ENCODE measurements at places on chromosomes 6 and 20.

DNA sequence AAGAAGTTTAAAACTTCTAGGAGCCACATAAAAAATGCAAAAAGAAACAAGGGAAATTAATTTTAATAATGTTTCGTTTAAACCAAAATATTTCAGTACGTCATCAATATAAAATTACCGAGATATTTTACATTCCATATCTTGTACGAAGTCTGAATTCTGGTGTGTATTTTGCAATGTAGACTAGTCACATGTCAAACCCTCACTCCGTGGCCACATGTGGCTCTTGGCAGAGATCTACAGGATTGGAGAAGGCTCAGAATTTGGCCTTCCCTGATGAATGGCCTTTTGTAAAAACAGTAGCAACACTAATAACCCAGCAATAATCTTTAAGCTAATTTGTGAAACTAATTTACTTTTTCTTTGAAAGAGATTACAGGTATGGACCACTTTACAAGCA is 217.1 kb downstream of the PRL start:
- no peak for DNase-seq

DNA sequence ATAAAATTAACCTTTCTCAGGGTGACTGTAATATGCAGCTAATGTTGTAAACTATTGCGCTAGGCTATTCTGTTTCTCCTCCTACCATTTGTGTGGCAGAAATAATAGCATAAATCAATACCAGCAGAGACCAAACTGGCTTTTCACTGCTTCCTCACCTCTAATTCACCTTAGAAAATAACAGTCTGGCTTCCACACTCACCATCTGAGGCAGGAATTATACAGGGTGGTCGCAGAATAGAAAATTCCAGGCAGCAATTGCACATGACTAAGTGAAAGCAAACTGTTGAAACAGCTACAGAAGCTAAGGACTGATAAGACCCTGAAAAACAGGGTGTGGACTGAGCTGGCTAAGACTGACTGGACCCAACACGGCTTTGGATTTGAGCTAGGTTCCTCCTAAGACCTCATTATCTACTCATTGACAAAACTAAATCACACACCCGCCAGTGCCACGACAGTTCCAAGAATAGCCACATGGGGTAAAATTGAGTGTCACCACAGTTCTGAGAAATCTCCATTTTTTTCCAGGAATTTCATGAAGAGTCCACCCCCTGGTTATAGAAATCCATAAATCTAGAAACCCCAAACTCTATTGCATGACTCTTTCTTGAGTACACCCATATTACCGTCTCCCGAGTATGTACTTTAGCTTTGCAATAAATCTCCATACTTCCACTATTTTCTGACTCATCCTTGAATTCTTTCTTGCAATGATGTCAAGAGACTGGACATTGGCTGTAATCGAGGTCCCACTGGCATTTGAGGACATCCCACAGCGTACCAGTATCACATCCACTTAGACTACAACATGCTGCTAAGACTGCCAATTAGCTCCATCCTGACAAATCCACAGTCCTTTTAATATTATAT is 60.9 kb upstream of the KCNQ5 start:
- no peak for DNase-seq

GRCh38 chr20:47062226-47062890 is 167.7 kb downstream of the EYA2 start:
- no peak for DNase-seq

DNA sequence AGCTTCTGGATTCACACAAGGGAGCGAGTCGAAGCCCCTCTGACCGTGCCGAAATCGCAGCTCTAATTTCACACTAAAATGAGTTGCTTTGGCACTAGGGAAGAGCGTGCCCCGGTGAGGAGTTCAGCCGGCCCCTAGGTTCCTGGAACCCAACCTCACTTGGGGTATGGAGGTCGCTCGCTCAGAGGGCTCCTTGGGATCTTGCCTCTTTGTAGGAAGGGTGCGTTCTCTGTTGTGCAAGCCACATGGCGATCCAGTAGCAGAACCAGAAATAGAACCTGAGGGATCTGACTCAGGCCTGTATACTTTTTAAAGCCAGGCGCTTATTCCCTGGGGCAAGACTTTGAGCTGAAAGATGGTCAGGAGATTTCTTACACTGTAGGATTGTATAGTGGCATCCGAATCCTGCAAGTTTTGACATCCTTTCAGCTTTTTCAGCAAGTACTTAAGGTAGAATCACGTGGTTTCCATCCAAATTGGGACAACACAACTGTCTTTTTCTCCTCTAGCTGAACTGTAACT is 861 bp upstream of the RALGAPA2 start:
- no peak for DNase-seq

DNA sequence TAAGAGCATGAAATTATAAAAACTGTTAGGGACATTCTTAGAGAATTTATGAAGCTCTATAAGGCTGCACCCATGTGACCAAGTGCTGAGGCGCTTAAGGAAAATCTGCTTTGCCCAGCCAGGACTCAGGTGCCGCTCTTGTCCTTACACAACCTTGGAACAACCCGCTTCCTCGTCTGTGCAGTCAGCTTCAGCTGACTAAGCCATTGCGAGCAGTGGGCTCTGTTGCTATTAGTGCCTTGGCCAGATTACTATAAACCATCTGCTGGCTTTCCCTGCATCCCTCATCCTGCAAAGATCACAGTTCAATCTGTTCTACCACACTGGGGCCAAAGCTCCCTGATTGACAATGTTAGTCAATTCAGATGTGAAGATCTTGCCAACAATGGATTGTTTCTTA is 89.1 kb upstream of the E2F3 start:
- no peak for DNase-seq

GRCh38 chr20:57897156-57897874 is 187.5 kb upstream of the PMEPA1 start:
- DNase-seq = no peak

DNA sequence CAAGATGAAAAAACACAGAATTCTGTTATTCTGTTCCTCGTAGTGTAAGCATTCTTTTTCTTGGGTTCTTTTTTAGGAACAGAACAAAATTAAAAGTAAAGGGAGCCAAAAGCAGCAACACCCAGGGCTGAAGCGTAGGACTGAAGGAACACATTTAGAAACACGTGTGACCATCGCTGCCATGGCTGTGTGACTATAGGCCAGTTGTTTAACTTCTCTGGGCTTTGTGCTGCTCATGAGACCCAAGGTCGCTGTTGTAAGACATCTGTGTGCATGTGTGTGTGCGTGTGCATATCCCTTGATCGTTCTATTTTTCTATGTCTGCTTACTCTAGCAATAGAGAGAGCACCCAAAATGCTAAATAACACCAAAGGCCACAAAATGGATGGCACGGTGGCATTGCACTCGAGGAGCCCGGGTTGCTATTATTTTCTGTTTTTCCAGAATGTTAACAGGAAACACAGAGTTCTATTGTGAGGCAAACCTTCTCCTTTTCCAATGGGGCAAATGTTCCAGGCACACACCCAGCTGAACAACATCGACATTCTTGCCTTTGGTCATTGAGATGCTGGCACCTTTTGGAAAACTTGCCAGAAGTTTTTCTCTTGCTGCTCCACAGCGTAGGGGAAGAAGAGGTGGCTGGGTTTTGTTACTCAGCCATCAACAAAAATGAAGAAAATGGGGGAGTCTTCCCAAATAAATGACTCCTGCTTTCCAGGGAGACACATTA is 267.8 kb upstream of the ECI2 start:
- no peak for DNase-seq

DNA sequence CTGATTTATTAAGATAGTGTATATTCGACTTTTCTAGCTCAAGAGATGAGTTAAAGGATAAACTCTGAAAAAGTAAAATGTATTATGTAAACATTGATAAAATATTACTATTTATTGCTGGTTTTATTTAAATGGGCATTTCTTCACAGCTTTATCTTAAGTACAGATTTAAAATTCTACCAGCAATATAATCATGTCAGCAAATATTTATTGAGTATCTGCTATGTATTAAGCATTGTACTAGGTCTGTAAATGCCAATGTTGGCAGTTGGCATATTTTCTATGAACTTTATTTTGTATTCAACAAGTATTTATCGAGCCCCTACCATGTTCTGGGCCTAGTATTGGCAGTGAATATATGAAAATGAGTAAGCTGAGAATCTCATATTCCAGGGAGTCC is 231.0 kb downstream of the FARS2 start:
- no peak for DNase-seq
